ENCODE measurements at places on chromosomes 2 and 18. TPM values are rescaled to one million over a fixed set of nuclear protein-coding genes. Genes with fewer than 3 reads are reported as not detected.

- no peaks in the 10 kb centered on the region for H3K27me3 ChIP-seq
- no peak for DNase-seq
- peaks cover 6% of the 10 kb centered on the region for H3K4me1 ChIP-seq
- peaks cover 2% of the 10 kb centered on the region for H3K36me3 ChIP-seq
Measured at GRCh38 chr2:110863726-110864125, 131.4 kb downstream of the ACOXL start.

DNA sequence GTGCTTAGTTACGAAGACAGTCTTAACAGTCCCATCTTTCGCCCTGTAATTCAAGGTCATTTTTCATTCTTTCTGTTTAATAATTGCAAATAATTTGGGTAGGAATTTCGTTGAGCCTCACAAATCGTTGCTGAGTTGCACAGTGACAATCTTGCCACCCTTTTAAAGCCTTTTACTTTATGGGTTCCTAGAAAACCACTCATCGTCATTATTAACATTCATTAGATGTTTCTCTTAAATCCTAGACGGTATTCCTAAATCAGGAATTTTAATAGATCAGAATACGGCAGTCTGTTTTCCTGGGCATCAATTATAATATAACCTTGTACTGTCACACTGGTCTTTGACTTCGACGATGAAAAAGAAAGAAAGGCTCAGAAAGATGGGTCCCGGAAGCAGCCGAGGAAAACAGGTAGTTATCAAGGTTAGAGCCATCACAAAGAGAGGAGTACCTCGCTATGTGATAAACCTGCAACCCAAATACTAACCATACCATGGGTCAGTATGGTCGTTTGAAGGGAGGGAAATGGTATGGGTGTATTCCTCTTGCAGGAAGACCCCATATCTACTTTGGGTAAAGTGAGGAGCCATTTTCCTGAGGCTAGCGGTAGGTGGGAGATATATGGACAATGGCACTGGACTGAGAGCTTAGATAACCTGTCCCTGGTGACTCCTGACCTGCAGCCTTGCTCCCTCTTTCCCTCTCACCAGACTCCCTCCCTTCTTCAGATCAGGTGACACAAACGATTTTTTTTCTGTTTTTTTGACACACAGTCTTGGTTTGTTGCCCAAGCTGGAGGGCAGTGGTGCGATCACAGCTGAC lies 981 bp upstream of the SF3B1 start:
- no peaks in the 10 kb centered on the region for H3K27me3 ChIP-seq
- H3K36me3 ChIP-seq = peaks cover 3% of the 10 kb centered on the region
- H3K27ac ChIP-seq = no peak overlapping the region
- H3K4me1 ChIP-seq = no peaks in the 10 kb centered on the region

Gene SLC1A4
- 1.9 TPM for total RNA-seq

Gene ALLC
- total RNA-seq = not detected

Gene SH2D6
- 0.61 TPM for total RNA-seq

Gene ANO7
- 5.2 TPM for total RNA-seq

Gene CAPN14
- 0.07 TPM for total RNA-seq
